ENCODE measurements at places on chromosomes 13 and 19. TPM values are rescaled to one million over a fixed set of nuclear protein-coding genes. Genes with fewer than 3 reads are reported as not detected.

The POLR1D gene
- 140 TPM for total RNA-seq

The EXOC3L2 gene
- not detected for total RNA-seq

The CACNG8 gene
- not detected for total RNA-seq

The PRTN3 gene
- total RNA-seq, result not detected

The PSG6 gene
- total RNA-seq, result not detected

The ZNF784 gene
- 6.1 TPM for total RNA-seq

The C5AR2 gene
- not detected for total RNA-seq

The NLRP8 gene
- not detected for total RNA-seq

The RELB gene
- 6.2 TPM for total RNA-seq

The SPRED3 gene
- 4.5 TPM for total RNA-seq

The ZNF556 gene
- total RNA-seq, result 2.3 TPM

The MBD3L2 gene
- total RNA-seq, result not detected

The RNF17 gene
- total RNA-seq, result not detected

The SLC15A1 gene
- 0.50 TPM for total RNA-seq

The FFAR3 gene
- not detected for total RNA-seq

The ZNF296 gene
- 0.66 TPM for total RNA-seq

The ZNF816 gene
- 6.0 TPM for total RNA-seq

The CIC gene
- 91.0 TPM for total RNA-seq

The FXYD1 gene
- 1.9 TPM for total RNA-seq

The SUGP2 gene
- total RNA-seq, result 34.0 TPM

The ENOX1 gene
- total RNA-seq, result 0.17 TPM

The PRKCG gene
- 0.67 TPM for total RNA-seq

The CFAP97D2 gene
- total RNA-seq, result not detected

The STARD13 gene
- total RNA-seq, result 13.3 TPM

The TBXA2R gene
- total RNA-seq, result 0.17 TPM

The OR7A5 gene
- not detected for total RNA-seq

The ZNF264 gene
- total RNA-seq, result 46.5 TPM

The ZNF442 gene
- total RNA-seq, result 1.9 TPM

The FFAR2 gene
- not detected for total RNA-seq

The TNFRSF19 gene
- total RNA-seq, result 1.5 TPM

The NLRP5 gene
- not detected for total RNA-seq

The GARRE1 gene
- total RNA-seq, result 13.0 TPM

The LMTK3 gene
- total RNA-seq, result 1.5 TPM

The WDR87 gene
- total RNA-seq, result not detected

The FCAR gene
- total RNA-seq, result not detected

The NLRP7 gene
- not detected for total RNA-seq

The C19orf44 gene
- 4.8 TPM for total RNA-seq

The CGB5 gene
- 1.1 TPM for total RNA-seq

The FXYD3 gene
- total RNA-seq, result 344 TPM

The ZNF90 gene
- total RNA-seq, result 2.2 TPM

The ZNF223 gene
- 6.3 TPM for total RNA-seq

The NOVA2 gene
- total RNA-seq, result not detected

The ZNF428 gene
- 19.0 TPM for total RNA-seq

The MAST1 gene
- 0.50 TPM for total RNA-seq

The SYNGR4 gene
- not detected for total RNA-seq

The LILRB5 gene
- not detected for total RNA-seq

The IGLON5 gene
- not detected for total RNA-seq

Data from mammary epithelial cell (primary cell).